ENCODE measurements at places on chromosomes 6 and 20. TPM values are rescaled to one million over a fixed set of nuclear protein-coding genes. Genes with fewer than 3 reads are reported as not detected.
A peak's percentile ranks its signal among the peaks of the same experiment; 100 is the strongest.

- H3K36me3 ChIP-seq = no peaks in the 10 kb centered on the region
- no peak for DNase-seq
- no peaks in the 10 kb centered on the region for H3K4me1 ChIP-seq
- no peak overlapping the region for H3K4me3 ChIP-seq
These were observed 65.7 kb downstream of the SCP2D1 start for GRCh38 chr20:18879262-18879661.

GRCh38 chr6:4313044-4313686, 177.8 kb upstream of the ECI2 start:
- no peak overlapping the region for H3K4me3 ChIP-seq
- H3K27me3 ChIP-seq = no peaks in the 10 kb centered on the region
- H3K4me1 ChIP-seq = no peaks in the 10 kb centered on the region
- peak; percentile 17 for DNase-seq

GRCh38 chr6:36331381-36331780, 5.3 kb downstream of the BNIP5 start:
- H3K4me1 ChIP-seq = peaks cover 2% of the 10 kb centered on the region
- no peak overlapping the region for H3K4me3 ChIP-seq
- peaks cover 47% of the 10 kb centered on the region for H3K36me3 ChIP-seq
- no peak overlapping the region for H3K27ac ChIP-seq
- no peak for DNase-seq

GRCh38 chr20:34131491-34131890, 19.4 kb upstream of the EIF2S2 start:
- no peak for DNase-seq
- H3K4me3 ChIP-seq = no peak overlapping the region
- H3K27ac ChIP-seq = no peak overlapping the region
- H3K4me1 ChIP-seq = no peaks in the 10 kb centered on the region

GRCh38 chr6:24844903-24845302, 46.2 kb upstream of the ARMH2 start:
- no peaks in the 10 kb centered on the region for H3K36me3 ChIP-seq
- no peak for DNase-seq
- no peak overlapping the region for H3K27ac ChIP-seq

- no peaks in the 10 kb centered on the region for H3K27me3 ChIP-seq
- H3K4me1 ChIP-seq = no peaks in the 10 kb centered on the region
- no peaks in the 10 kb centered on the region for H3K36me3 ChIP-seq
- DNase-seq = no peak
- no peak overlapping the region for H3K27ac ChIP-seq
These were observed 212.8 kb upstream of the CST7 start for GRCh38 chr20:24736131-24736843.

DNA sequence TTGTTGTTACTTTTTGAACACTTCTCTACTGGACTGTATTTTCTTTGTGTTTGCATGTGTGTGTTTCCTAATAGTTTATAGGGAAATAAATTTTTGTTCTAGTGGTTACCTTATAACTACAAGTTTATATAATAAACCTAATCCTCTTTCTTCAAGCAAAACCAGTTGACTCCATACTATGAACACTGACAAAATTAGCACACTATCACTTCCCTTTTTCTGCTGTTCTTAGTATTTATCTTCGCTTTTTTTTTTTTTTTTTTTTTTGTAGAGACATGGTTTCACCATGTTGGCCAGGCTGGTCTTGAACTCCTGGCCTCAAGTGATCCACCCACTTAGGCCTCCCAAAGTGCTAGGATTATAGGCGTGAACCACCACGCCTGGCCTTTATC, 25.0 kb upstream of the C6orf62 start:
- H3K27me3 ChIP-seq = no peaks in the 10 kb centered on the region
- H3K4me3 ChIP-seq = no peak overlapping the region
- H3K27ac ChIP-seq = no peak overlapping the region
- H3K36me3 ChIP-seq = no peaks in the 10 kb centered on the region
- no peaks in the 10 kb centered on the region for H3K4me1 ChIP-seq

- no peaks in the 10 kb centered on the region for H3K27me3 ChIP-seq
- H3K36me3 ChIP-seq = no peaks in the 10 kb centered on the region
- H3K27ac ChIP-seq = peak overlapping the region; percentile 78
- peak; percentile 38 for DNase-seq
- no peaks in the 10 kb centered on the region for H3K4me1 ChIP-seq
These were observed 849 bp downstream of the GSTA4 start for GRCh38 chr6:52994031-52994838.

DNA sequence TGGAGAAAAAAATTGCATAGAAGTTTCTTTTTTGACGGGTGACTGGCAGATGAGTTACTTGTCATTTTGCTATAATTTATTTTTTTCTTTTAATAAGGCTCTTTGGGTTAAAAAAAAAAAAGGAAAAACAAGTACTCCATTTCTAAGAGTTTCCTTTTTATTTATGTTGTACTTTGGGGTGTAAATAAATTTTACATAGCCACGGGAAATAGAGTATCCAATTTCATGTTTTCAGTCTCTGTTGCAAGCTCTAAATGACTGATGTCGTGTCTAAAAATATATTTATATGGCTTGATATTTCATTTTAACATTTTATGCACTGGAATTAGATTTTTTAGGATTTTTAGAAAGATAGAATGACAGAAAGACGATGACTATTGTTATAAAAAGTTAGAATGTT, 3.4 kb downstream of the EYA4 start:
- H3K4me1 ChIP-seq = peaks cover 4% of the 10 kb centered on the region
- DNase-seq = no peak
- H3K27me3 ChIP-seq = peaks cover 20% of the 10 kb centered on the region
- H3K36me3 ChIP-seq = no peaks in the 10 kb centered on the region
- no peak overlapping the region for H3K4me3 ChIP-seq
- H3K27ac ChIP-seq = no peak overlapping the region

- no peak overlapping the region for H3K4me3 ChIP-seq
- H3K27me3 ChIP-seq = no peaks in the 10 kb centered on the region
- H3K36me3 ChIP-seq = no peaks in the 10 kb centered on the region
- no peak for DNase-seq
These were observed 234.6 kb downstream of the ANKRD60 start for GRCh38 chr20:57993716-57994431.

- DNase-seq = no peak
- no peaks in the 10 kb centered on the region for H3K27me3 ChIP-seq
- H3K4me3 ChIP-seq = no peak overlapping the region
- H3K4me1 ChIP-seq = no peaks in the 10 kb centered on the region
- H3K27ac ChIP-seq = no peak overlapping the region
These were observed 168.0 kb downstream of the ZFAND3 start for GRCh38 chr6:37987559-37987958.

- peak; percentile 51 for DNase-seq
- H3K27ac ChIP-seq = no peak overlapping the region
- H3K27me3 ChIP-seq = no peaks in the 10 kb centered on the region
- no peak overlapping the region for H3K4me3 ChIP-seq
- H3K36me3 ChIP-seq = no peaks in the 10 kb centered on the region
These were observed 4.3 kb downstream of the REV3L start for GRCh38 chr6:111478749-111479148.

- H3K4me3 ChIP-seq = no peak overlapping the region
- no peaks in the 10 kb centered on the region for H3K36me3 ChIP-seq
- DNase-seq = no peak
These were observed 130.1 kb upstream of the DOK5 start for GRCh38 chr20:54345301-54345724.

DNA sequence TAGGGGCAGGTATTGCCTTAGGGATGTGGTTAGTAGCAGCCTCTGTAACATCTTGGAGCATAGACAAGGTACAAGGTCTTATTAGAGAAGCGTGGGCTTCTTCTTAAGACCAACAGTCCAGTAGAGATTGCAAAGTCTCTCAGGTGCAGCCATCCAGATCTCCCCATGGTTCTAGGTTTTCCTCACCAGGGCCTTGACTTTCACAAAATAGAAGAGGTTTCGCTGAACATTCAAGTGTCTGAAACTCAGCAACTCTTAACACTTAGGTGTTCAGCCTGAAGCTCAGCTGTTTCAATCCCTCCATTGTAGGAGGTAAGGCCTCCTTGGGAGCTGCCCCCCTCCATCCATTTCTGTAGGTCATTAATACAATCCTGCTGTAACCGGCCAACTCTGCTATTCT, 44.4 kb downstream of the GOPC start:
- no peak overlapping the region for H3K4me3 ChIP-seq
- H3K27me3 ChIP-seq = no peaks in the 10 kb centered on the region
- no peak overlapping the region for H3K27ac ChIP-seq
- peaks cover 2% of the 10 kb centered on the region for H3K36me3 ChIP-seq
- no peak for DNase-seq

GRCh38 chr6:138107752-138108592, 753 bp upstream of the PERP start:
- no peaks in the 10 kb centered on the region for H3K27me3 ChIP-seq
- H3K36me3 ChIP-seq = no peaks in the 10 kb centered on the region
- H3K27ac ChIP-seq = peak overlapping the region; percentile 99
- peak; percentile 97 for DNase-seq
- peak overlapping the region; percentile 54 for H3K4me3 ChIP-seq

DNA sequence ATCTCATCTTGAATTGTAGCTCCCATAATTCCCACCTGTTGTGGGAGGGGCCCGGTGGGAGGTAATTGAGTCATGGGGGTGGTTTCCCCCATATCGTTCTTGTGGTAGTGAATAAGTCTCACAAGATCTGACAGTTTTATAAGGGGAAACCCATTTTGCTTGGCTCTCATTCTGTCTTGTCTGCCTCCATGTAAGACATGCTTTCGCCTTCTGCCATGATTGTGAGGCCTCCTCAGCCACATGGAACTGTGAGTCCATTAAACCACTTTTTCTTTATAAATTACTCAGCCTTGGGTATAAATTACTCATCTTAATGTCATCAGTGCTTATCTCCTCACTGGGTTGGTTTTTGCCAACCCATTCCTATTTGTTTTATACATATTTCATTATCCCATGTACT, 142.0 kb upstream of the GMDS start:
- H3K36me3 ChIP-seq = no peaks in the 10 kb centered on the region
- H3K27me3 ChIP-seq = no peaks in the 10 kb centered on the region
- DNase-seq = no peak
- no peaks in the 10 kb centered on the region for H3K4me1 ChIP-seq
- H3K27ac ChIP-seq = no peak overlapping the region

GRCh38 chr6:148973538-148974208, 226.8 kb downstream of the UST start:
- no peak overlapping the region for H3K4me3 ChIP-seq
- H3K27ac ChIP-seq = no peak overlapping the region
- no peaks in the 10 kb centered on the region for H3K36me3 ChIP-seq
- peaks cover 39% of the 10 kb centered on the region for H3K27me3 ChIP-seq
- no peaks in the 10 kb centered on the region for H3K4me1 ChIP-seq

- no peaks in the 10 kb centered on the region for H3K27me3 ChIP-seq
- H3K4me1 ChIP-seq = no peaks in the 10 kb centered on the region
- H3K27ac ChIP-seq = no peak overlapping the region
- H3K36me3 ChIP-seq = no peaks in the 10 kb centered on the region
- DNase-seq = peak; percentile 45
These were observed 22.1 kb downstream of the NRSN1 start for GRCh38 chr6:24148154-24148570.

DNA sequence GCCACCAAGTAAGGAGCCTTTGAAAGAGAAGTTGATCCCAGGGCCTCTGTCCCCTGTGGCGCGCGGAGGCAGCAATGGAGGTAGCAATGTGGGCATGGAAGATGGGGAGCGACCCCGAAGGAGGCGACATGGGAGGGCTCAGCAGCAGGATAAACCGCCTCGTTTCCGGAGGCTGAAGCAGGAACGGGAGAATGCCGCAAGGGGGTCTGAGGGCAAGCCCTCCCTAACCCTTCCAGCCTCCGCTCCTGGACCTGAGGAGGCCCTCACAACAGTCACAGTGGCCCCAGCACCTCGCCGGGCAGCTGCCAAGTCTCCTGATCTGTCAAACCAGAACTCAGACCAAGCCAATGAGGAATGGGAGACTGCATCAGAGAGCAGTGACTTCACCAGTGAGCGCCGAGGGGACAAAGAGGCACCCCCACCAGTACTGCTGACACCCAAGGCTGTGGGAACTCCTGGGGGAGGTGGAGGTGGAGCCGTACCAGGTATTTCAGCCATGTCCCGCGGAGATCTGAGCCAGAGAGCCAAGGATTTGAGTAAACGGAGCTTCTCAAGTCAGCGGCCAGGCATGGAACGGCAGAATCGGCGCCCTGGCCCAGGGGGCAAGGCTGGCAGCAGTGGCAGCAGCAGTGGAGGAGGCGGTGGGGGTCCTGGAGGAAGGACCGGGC, 11.9 kb downstream of the PRRC2A start:
- no peak for DNase-seq
- H3K27ac ChIP-seq = no peak overlapping the region
- H3K27me3 ChIP-seq = no peaks in the 10 kb centered on the region
- H3K4me1 ChIP-seq = no peaks in the 10 kb centered on the region
- peaks cover 98% of the 10 kb centered on the region for H3K36me3 ChIP-seq

DNA sequence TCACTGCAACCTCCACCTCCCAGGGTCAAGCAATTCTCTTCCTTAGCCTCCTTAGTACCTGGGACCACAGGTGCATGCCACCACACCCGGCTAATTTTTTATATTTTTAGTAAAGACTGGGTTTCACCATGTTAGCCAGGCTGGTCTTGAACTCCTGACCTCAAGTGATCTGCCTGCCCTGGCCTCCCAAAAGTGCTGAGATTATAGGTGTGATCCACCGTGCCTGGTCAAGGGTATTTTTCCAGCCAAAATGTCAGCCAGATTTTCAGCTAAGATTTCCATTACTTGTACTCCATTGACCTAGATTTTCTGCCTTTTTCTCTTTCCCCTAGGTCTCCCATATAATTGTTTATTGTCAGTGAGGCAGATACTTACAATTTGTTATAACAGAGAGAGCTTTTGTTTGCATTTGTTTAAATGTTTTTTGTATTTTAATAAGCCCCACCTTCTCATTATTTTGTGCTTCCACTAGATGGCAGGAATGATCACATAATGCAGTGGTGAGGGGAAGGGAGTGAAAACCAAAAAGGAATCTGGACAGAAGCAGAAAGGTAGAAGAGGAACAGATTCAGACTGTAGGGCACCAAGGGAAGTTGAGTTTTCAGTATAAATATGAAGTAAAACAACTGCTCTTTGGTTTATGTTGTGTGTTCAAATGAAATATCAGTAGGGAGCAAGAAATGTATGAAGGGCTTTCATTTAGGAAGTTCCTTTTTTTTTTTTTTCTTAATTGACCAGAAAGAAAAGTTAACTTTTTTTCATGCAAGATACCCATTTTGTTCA, 29.7 kb downstream of the RPF2 start:
- no peak overlapping the region for H3K27ac ChIP-seq
- H3K27me3 ChIP-seq = no peaks in the 10 kb centered on the region
- no peak overlapping the region for H3K4me3 ChIP-seq
- H3K4me1 ChIP-seq = no peaks in the 10 kb centered on the region
- peaks cover 49% of the 10 kb centered on the region for H3K36me3 ChIP-seq

GRCh38 chr20:63009988-63010769, 3.4 kb upstream of the BHLHE23 start:
- no peak overlapping the region for H3K27ac ChIP-seq
- no peaks in the 10 kb centered on the region for H3K4me1 ChIP-seq
- no peaks in the 10 kb centered on the region for H3K36me3 ChIP-seq
- peak; percentile 18 for DNase-seq
- no peak overlapping the region for H3K4me3 ChIP-seq

CTCFL gene
- not detected for polyA plus RNA-seq

PAK5 gene
- polyA plus RNA-seq = 0.27 TPM

BPIFB4 gene
- polyA plus RNA-seq = not detected

MAP3K5 gene
- 6.8 TPM for polyA plus RNA-seq

EEF1A2 gene
- polyA plus RNA-seq = 3.8 TPM

NRN1 gene
- polyA plus RNA-seq = not detected

EFCAB8 gene
- 0.38 TPM for polyA plus RNA-seq

CENPW gene
- 6.3 TPM for polyA plus RNA-seq

DACT2 gene
- polyA plus RNA-seq = 7.7 TPM

COL9A3 gene
- 12.7 TPM for polyA plus RNA-seq

IP6K3 gene
- 0.35 TPM for polyA plus RNA-seq

C20orf202 gene
- not detected for polyA plus RNA-seq

ZBP1 gene
- 0.37 TPM for polyA plus RNA-seq

LIN28B gene
- polyA plus RNA-seq = 0.03 TPM

WFDC12 gene
- polyA plus RNA-seq = not detected
